ENCODE measurements at places on chromosomes 5 and 9. TPM values are rescaled to one million over a fixed set of nuclear protein-coding genes. Genes with fewer than 3 reads are reported as not detected.

GRCh38 chr5:62030326-62030725 is 275.7 kb upstream of the KIF2A start:
- H3K4me3 ChIP-seq = no peak overlapping the region
- no peaks in the 10 kb centered on the region for H3K27me3 ChIP-seq
- H3K27ac ChIP-seq = no peak overlapping the region
- DNase-seq = no peak
- H3K36me3 ChIP-seq = no peaks in the 10 kb centered on the region

The GFI1B gene
- not detected for total RNA-seq

- no peak overlapping the region for H3K4me3 ChIP-seq
- no peaks in the 10 kb centered on the region for H3K36me3 ChIP-seq
- H3K4me1 ChIP-seq = no peaks in the 10 kb centered on the region
- DNase-seq = no peak
These were observed 5.9 kb downstream of the C9orf153 start for GRCh38 chr9:86253577-86253976.

DNA sequence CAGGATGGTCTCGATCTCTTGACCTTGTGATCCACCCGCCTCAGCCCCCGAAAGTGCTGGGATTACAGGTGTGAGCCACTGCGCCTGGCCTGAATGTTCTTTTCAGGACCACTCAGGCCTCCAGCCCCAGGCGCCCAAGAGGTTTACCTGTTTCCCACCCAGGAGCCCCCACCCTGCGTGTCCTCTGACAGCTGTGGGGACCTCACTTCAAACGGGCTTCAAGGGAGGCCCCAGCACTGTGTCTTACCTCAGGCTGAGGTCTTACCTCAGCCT is 19.1 kb upstream of the SLC6A19 start:
- H3K4me3 ChIP-seq = no peak overlapping the region
- no peaks in the 10 kb centered on the region for H3K27me3 ChIP-seq
- no peaks in the 10 kb centered on the region for H3K36me3 ChIP-seq
- no peaks in the 10 kb centered on the region for H3K4me1 ChIP-seq
- no peak overlapping the region for H3K27ac ChIP-seq

- H3K4me3 ChIP-seq = no peak overlapping the region
- no peak overlapping the region for H3K27ac ChIP-seq
- no peaks in the 10 kb centered on the region for H3K4me1 ChIP-seq
- H3K27me3 ChIP-seq = no peaks in the 10 kb centered on the region
These were observed 2.9 kb downstream of the FREM1 start for GRCh38 chr9:14907360-14907685.

Measured in CD8-positive, alpha-beta memory T cell (primary cell).